Muscle of back (tissue), 13 donors: ENCODE measurements at places on chromosomes 7 and 10. TPM values are rescaled to one million over a fixed set of nuclear protein-coding genes. Genes with fewer than 3 reads are reported as not detected.

- no peak for DNase-seq
Observed at GRCh38 chr7:105838627-105839231, 37.7 kb downstream of the ATXN7L1 start.

DNA sequence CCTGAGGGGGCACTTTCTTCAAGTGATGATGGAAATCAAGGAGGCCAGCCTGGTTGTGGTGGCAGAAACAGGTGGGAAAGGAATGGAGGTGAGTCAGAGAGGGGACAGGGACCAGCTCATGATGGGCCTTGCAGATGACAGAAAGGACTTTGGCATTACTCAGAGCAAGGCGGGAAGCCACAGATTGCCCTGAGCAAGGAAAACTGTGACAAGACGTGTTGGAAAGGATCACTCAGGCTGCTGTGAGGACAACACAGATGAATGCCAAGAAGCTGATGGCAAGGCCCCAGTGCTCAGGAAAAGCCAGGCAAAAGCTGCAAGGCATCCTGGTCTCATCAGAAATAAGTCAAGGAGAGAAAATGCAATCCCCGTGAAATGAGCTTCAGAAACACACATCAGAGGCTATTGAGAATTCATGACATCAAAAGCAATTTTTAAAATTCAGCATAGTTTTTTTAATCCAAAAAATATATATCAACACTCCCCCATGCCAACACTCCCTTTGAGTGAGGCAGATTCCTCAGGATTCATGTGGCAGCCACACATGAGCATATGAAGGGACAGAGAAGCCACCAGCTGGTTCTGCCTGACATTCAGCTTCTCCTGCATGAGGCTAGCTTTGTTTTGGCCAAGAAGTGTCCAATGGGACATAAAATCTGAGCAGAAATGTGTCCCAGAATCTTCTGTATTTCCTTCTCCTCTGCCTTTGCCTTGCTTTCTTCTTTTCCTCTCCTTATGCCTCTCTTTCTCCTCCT, 244.5 kb upstream of the MYO3A start:
- no peak for DNase-seq

DNA sequence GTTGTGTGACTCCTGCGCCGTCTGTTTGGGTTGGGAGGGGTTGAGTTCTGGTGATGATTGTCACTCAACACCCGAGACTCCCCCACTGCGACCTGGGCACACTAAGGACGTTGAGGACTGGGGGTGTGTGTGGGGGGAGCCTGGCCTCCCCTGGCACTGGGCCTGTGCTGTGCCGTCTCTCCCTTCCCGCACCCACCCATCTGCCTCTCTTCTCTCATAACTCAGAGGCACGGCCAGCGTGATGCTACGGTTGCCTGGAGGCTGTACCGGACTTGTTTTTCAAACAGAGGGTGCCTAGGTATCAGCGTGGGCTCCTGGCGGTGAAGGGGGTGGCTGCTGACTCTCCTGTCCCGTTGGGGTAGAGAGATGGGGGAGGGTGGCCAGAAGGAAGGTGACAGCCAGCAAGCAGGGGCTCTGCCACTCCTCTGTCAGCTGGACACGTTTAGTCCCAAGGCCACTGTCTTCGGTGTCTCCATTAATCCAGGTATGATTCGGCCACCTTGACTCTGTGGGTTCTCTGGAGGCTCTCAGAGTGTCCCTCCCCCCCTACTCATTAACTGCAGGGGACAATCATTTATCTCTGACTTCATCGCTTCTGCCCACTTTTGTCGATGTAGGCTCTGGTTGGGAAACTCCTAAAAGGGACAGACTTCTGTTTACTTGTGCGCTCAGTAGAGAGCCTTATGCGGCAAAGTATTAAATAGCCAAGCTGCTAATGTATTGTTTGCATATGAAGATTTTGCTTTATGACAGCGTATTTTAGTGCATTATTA, 56.5 kb upstream of the PFKFB3 start:
- no peak for DNase-seq

DNA sequence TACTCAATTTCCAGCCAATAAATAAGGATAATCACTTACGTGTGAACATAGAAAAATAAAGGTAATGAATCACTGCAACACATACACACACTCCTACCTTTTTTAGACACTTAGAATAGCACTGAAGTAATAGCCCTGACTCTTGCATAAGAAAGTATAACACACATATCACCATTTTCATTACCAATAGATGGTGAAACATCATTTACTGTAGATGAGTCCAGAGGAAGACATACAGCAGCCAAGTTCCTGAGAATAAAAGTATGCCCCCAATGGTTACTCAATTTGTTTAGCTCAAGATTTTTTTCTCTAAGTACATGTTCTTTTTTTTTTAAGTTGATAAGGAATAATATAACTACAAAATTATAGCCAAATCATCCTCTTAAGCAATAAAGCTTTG, 316.3 kb downstream of the PARD3 start:
- DNase-seq, result no peak

DNA sequence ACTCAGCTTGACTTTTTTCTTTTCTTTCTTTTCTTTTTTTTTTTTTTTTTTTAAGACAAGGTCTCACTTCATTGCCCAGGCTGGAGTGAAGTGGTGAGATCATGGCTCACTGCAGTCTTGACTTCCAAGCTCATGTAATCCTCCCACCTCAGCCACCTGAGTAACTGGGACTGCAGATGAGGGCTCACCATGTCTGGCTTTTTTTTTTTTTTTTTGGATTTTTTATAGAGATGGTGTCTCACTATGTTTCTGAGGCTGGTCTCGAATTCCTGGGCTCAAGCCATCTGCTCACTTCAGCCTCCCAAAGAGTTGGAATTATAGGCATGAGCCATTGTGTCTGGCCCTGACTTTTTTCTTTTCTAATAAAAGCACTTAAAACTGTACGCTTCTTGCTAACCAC, 358.2 kb upstream of the IGFBP3 start:
- no peak for DNase-seq

DNA sequence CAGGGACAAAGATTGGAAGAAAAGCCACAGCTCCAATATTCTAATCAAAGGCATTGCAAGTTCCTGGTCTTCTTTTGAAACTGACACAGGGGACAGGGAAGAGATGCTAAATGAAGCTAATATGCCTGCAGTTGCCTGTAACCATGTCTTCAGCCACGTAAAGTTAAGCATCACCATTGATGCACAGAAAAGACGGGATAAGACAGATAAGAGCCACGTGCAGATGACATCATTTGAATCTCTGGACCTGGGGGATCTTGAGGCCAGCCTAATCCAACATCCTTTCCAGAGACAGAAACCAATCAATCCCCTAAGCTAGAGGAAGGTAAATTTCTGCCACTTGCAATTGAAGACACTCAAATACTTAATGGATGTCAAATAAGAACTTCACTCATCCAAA, 93.4 kb downstream of the PIP4K2A start:
- DNase-seq, result no peak

- DNase-seq, result peak; percentile 64
Observed at GRCh38 chr10:14603534-14604102, 171.1 kb downstream of the FAM107B start.

Gene BPGM
- 24.5 TPM for polyA plus RNA-seq

Gene PCBD1
- polyA plus RNA-seq, result 74.3 TPM

Gene SLC26A4
- 0.69 TPM for polyA plus RNA-seq

Gene CNNM1
- not detected for polyA plus RNA-seq
